ENCODE measurements at places on chromosomes 1 and 21. TPM values are rescaled to one million over a fixed set of nuclear protein-coding genes. Genes with fewer than 3 reads are reported as not detected.
A peak's percentile ranks its signal among the peaks of the same experiment; 100 is the strongest.

KLHDC8A gene
- total RNA-seq = 1.3 TPM

CSTB gene
- total RNA-seq = 21.0 TPM

YRDC gene
- 10.8 TPM for total RNA-seq

CNR2 gene
- 0.10 TPM for total RNA-seq

IL20 gene
- 0.59 TPM for total RNA-seq

SLX9 gene
- 10.0 TPM for total RNA-seq

BSND gene
- not detected for total RNA-seq

- DNase-seq = no peak
Measured at GRCh38 chr1:92065042-92065441, 10.2 kb downstream of the SETSIP start.

- DNase-seq = no peak
Measured at GRCh38 chr1:198725090-198725489, 86.2 kb downstream of the PTPRC start.

- no peak for DNase-seq
Measured at GRCh38 chr21:38721958-38722357, 83.8 kb upstream of the ETS2 start.

GRCh38 chr1:154751690-154752089, 118.4 kb downstream of the KCNN3 start:
- DNase-seq = peak; percentile 43

GRCh38 chr1:41483001-41483850, 1.3 kb downstream of the EDN2 start:
- peak; percentile 79 for DNase-seq

- DNase-seq = no peak
Measured at GRCh38 chr1:27632387-27633297, 2.3 kb downstream of the FGR start.

DNA sequence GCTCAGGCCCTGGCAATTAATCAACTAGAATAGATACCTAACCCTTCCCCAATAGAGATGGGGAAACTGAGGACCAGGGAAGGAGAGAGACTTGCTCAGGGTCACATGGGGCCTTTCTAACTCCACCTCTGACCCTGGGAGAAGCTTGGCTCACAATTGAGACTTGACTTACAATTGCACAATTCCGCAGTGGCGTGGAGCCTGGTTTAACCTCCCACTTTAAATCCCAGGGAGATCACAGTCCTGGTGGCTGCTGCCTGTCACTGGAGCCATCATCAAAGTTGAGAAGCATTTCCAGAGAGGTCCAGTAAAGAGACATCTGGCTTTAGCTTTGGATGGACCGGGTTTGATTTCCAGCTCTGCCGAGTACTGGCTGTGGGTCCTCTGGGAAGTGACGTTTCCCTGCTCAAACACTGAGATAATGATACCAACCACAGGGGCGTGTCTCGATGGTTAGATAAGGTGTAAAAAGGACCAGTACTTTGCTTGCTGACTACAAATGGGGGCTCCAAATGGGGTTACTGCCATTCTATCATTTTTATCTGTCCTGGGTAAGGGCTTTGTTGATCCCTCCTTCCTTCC, 39.3 kb downstream of the TRIM62 start:
- no peak for DNase-seq

- no peak for DNase-seq
Measured at GRCh38 chr1:99682291-99682751, 36.4 kb downstream of the PALMD start.

GRCh38 chr21:45972716-45973474, 8.7 kb upstream of the COL6A1 start:
- DNase-seq = peak; percentile 97

DNA sequence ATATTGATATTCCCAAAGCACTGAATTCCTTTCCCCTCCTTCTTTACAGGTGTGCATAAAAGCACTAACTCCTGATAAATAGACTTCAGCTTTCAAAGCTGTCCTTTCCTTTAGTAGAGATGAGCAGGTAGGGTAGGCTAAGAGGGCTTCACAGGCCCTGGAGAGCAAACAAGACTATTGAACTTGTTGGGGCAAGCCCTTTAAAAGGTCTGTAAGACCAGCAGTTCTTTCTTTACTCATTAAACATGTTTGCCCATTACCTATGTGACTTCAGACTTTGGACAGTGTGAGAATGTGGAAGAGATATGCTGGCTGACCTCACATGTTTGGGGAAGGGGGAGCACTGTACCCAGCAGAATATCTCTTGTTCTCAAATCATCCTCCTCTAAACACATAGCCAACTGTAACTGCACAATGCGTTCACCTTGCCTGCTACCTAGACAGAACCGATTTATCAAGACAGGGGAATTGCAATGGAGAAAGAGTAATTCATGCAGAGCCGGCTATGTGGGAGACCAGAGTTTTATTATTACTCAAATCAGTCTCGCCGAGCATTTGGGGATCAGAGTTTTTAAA, 27.1 kb upstream of the HAO2 start:
- DNase-seq = no peak

- DNase-seq = no peak
Measured at GRCh38 chr1:82388679-82389078, 587.9 kb downstream of the ADGRL2 start.

DNA sequence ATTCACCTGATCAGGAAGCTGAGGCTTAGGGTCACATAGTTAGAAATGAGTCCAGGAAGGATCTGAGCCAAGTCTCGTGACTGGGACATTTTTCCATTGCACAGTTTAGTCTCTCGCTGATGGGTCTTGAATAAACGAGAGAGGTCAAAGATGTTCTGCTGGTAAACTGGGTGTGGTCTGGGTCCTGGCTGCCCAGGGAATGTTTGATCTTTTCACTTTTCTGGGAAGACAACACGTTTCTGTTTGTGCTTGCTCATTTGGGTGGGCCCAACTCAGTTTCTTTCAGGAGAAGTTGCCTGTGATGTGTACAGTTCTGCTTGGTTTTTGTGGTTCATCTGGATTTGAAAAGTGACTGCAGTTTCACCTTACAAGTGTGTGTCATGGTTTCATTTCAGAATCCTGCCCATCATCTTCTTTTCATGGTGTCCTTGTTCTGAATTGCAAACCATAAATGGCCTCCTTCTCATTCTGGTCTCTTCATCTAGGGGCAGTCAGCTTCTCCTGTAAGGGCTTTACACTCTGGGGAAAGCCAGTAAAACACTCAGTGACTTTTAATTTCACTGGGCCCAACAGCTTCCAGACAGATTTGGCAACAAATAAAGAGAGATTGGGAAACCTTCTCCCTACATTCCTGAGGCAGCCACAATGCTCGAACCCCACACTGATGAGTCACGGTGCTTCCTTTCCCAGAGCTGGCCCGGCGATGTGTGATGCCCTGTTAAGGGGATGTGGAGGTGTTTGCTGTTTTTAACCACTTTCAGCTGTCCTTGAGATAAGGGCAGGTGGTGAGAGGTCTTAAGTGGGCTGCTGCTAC, 7.2 kb upstream of the TACSTD2 start:
- DNase-seq = no peak

GRCh38 chr1:99098589-99098988, 93.9 kb upstream of the PLPPR5 start:
- no peak for DNase-seq

- no peak for DNase-seq
Measured at GRCh38 chr1:25056536-25056935, 126.5 kb upstream of the RUNX3 start.

- DNase-seq = peak; percentile 3
Measured at GRCh38 chr1:32786856-32787255, 30.3 kb downstream of the YARS1 start.

GRCh38 chr1:6546326-6546725, 8.0 kb downstream of the NOL9 start:
- DNase-seq = no peak

GRCh38 chr1:165235155-165235776, 121.2 kb downstream of the LMX1A start:
- DNase-seq = no peak

DNA sequence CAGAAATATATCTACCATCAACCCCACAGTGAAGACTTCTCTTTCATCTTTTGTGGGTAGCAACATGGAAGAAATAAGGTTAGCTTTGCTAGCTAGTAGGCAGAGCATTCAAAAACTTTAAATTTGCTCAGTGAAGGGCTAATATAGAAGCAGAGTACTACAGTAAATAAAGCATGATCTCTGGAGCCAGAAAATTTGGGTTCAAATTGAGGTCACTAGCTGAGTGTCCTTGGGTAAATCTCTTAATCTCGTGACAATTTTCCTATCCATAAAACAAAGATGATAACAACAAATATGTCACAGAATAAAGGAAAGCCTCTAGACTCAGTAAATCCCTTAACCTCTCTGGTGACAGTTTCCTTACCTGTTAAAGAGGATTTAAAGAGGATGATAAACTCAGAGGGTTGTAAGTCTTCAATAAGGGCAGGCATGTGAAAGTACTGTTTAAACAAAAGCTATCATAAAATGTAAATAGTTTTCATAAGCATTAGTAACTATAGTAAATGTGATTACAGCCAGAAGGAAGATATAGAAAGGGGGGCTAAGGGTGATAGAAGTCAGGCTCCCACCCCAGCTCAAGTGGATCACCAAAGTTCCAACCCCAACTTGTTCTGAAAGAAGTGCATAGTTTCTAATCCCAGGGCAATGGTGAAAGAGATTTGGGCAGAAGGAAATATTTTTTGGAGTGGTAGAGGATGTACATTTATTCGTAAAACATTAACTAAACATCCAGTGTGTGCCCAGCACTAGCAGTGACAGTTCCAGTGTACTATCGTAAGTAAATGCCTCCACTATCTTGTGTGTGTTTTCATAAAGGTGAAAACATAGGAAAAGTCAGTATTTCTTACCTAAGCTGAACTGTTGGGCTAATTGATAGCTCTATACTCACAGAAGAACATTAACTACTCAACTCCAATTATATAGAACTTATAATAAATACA, 24.8 kb downstream of the TM2D1 start:
- no peak for DNase-seq

DNA sequence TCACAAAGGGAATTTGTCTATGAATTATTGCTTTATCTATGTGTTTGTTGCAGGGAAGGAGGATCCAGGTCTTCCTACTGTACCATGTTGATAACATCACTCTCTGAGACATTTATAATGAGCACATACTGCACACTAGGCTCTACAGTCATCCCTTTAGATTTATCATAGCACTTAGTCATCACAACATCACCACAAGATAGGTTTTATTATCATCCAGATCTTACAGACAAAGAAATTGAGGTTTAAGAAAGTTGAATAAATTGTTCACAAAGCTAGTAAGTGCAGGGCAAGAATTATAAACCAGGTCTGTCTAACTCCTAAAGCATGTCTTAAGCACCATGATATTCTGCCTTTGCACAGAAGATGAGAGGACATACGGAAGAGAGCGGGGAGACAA, 121.1 kb upstream of the ST6GALNAC5 start:
- DNase-seq = no peak

- DNase-seq = no peak
Measured at GRCh38 chr1:28296401-28297261, 32.2 kb upstream of the MED18 start.

GRCh38 chr1:72281144-72281543, 1.2 kb downstream of the NEGR1 start:
- DNase-seq = no peak
